ENCODE measurements at places on chromosomes 11 and 22.

DNA sequence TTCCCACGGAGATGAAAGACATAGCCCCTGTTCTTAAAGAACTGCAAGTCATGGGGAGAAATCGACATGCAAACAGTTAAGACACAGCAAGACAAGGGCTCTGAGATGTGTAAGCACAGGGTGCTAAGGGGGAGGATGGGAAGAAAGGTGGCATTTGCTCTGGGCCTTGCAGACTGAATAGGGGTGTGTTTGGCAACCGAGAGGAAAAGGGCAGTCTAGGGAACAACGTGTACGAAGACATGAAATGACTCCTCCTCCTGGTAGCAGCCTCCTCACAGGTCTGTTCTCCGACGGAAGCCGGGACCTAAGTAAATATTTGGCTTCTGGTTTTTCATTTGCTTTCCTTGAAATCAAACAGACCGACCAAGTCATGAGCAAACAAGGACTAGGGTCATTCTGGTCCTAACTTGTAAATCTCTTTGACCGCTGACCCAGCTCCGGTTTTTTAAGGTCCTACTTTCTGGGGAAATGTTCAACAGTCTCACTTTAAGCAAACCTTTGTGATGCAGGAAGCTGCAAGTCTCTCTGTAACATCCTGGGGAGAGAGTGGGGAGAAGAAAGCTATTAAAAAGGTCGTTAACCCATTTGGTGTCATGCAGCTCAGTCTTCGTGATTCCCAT, 19.7 kb downstream of the NNMT start:
- H3K27me3 ChIP-seq = no peaks in the 10 kb centered on the region
- peak overlapping the region; percentile 66 for H3K27ac ChIP-seq
- DNase-seq = peak; percentile 26
- H3K36me3 ChIP-seq = no peaks in the 10 kb centered on the region
- no peaks in the 10 kb centered on the region for H3K4me1 ChIP-seq

DNA sequence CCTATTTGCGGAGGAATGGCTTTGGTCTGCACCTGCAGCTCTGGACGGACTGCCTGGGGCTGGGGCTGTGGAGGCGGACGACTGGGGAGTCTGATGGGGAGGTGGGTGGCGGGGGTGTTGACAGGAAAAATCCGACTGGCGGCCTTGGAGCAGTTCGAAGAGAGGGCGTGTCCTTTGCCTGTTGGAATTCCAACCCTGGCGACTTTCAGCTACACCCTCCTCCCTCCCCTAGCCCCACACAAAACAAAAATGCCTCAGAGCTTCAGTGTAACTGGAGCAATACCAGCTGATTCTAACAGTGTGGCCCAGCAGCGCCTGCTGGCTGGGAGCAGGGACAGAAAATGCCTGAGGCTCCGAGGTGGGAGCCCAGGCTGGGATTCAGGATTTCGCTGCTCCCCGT, 85.4 kb downstream of the ATXN10 start:
- no peak for DNase-seq
- no peak overlapping the region for H3K4me3 ChIP-seq
- H3K27me3 ChIP-seq = no peaks in the 10 kb centered on the region
- no peaks in the 10 kb centered on the region for H3K36me3 ChIP-seq

DNA sequence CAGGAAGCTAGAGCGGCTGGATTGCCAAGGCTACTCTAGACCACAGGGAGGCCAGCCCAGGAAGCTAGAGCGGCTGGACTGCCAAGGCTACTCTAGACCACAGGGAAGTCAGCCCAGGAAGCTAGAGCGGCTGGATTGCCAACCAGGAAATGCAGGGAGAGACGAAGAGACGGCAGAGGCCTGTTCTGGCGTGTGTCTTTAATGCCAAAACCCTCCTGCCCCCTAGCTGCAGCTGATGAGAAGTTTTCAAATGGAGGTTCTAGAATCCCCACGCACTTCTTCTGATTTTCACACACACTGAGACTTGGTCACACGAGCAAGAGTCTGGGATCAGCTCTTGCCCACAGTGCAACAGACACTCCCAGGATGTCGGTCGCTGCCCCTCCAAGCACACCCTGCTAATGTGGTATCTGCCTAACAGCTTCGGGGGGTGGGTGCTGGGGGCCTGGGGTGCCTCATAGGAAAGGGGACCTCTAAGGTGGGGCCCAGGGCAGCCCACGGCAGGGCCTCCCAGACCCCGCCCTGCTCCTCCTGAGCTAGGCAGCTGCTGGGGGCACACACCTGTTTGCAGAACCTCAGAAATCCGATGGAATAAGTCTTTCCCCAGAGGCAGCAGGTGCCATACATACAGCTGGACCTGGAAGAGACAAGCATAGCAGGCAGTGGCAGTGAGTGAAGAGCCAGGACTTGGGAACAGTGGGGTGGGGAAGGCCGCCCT, 28.5 kb downstream of the MAFF start:
- H3K27ac ChIP-seq = no peak overlapping the region
- H3K36me3 ChIP-seq = no peaks in the 10 kb centered on the region
- H3K27me3 ChIP-seq = no peaks in the 10 kb centered on the region
- no peak overlapping the region for H3K4me3 ChIP-seq
- H3K4me1 ChIP-seq = no peaks in the 10 kb centered on the region
- DNase-seq = peak; percentile 14

DNA sequence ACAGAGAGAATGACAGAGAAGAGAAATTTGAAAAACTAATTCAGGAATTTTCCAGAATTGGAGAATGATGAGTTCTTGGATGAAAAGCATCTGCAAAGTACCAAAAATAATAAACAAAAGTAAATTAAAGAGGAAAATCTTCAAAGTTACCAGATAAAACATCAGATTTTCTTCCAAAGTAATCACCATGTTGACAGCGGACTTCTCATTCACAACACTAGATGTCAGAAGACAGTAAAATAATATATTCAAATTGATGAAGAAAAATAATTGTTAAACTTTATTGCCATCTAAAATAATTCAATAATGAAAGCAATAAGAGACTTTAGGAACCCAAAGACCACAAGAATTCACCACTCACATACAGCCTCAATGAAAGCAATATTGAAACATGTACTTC, 355.2 kb downstream of the DYNC2H1 start:
- no peaks in the 10 kb centered on the region for H3K4me1 ChIP-seq
- no peaks in the 10 kb centered on the region for H3K36me3 ChIP-seq
- no peak for DNase-seq
- no peak overlapping the region for H3K4me3 ChIP-seq

DNA sequence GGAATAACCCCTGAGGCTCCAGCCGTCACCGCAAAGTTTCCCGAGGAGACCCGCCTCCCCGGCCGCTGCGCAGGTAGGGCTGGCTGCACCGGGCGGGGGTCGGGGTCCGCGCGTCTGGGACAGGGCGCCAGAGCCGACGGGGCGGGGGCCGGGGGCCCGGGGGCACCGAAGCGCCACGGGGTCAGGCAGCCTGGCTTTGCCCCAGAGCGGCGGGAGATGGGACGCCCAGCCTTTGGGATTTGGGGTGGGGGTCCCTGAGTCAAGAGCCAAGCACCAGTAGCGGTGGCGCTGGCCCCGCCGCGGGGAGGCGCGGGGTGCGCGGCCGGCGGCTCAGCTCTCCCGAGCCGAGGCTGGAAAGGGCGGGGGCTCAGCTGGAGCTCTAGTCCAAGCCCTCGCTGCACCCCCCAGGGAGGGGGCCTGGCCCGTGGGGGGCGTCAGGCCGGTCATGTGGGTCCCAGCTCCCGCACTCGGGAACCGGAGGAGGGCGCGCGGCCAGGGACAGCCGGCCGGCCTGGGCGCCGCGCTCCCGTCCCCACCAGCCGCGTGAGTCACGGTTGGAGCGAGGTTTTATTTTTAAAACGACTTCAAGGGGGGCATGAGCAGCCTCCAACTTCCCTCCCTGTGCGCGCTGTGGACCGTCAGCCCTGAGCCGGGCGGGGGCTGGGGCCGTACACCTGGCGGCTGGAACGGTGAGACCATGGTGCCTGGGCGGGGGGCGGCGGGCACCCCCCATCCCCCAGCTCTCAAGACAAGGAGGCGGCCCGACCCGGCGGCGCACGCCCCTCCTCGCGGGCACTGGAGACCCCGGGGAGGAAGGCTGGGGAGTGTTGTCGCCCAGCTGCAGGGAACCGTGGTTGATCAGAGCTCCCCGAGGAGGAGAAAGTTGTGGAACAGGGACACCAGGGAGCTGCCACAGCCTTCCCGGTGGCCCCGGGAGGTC, 626 bp downstream of the FLRT1 start:
- no peaks in the 10 kb centered on the region for H3K27me3 ChIP-seq
- H3K4me1 ChIP-seq = no peaks in the 10 kb centered on the region
- no peak for DNase-seq
- no peak overlapping the region for H3K4me3 ChIP-seq

- no peaks in the 10 kb centered on the region for H3K4me1 ChIP-seq
- no peak for DNase-seq
- no peak overlapping the region for H3K27ac ChIP-seq
- H3K4me3 ChIP-seq = no peak overlapping the region
These were observed 54.1 kb downstream of the MICAL3 start for GRCh38 chr22:17970201-17970708.

- no peaks in the 10 kb centered on the region for H3K4me1 ChIP-seq
- no peak for DNase-seq
- no peaks in the 10 kb centered on the region for H3K27me3 ChIP-seq
- no peaks in the 10 kb centered on the region for H3K36me3 ChIP-seq
- H3K27ac ChIP-seq = no peak overlapping the region
These were observed 30.0 kb upstream of the POU2AF1 start for GRCh38 chr11:111408789-111409727.

DNA sequence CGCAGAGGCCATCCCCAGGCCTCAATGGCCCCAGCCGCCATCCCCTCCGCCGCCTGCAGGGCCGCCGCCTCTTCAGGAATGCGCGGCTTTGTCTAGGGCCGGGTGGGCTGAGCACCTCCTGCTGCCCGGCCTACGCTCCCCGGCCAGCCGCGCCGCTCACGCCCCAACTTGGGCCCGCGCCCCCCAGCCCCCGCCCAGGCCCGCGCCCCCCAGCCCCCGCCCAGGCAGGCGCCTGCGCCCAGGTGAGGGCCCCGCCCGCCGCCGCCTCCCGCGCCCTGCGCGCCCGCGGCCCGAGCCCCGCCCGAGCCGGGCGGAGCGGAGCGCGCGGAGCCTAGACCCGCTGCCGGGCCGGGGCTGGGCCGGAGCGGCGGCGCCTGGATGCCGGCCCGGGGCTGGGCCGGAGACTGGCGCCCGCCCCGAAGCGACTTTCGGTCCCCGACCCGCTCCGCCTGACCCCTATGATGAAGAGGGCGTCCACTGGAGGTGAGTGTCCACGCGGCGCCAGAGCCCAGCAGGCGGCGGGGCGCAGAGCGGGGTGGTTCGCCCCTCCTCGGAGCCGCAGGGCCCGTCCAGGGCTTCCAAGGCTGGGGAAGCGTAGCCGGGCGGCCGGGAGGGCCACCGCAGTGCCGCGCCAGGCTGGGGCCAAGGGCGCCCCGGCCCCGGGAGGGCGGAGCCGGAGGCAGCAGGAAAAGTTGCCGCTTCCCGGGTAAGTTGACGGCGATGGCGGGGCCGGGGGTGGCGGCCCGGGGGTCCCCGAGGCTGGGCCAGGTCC, 34.3 kb upstream of the PRODH start:
- peak overlapping the region; percentile 27 for H3K4me3 ChIP-seq
- no peaks in the 10 kb centered on the region for H3K36me3 ChIP-seq
- no peak for DNase-seq
- H3K27me3 ChIP-seq = peaks cover 4% of the 10 kb centered on the region
- no peaks in the 10 kb centered on the region for H3K4me1 ChIP-seq

DNA sequence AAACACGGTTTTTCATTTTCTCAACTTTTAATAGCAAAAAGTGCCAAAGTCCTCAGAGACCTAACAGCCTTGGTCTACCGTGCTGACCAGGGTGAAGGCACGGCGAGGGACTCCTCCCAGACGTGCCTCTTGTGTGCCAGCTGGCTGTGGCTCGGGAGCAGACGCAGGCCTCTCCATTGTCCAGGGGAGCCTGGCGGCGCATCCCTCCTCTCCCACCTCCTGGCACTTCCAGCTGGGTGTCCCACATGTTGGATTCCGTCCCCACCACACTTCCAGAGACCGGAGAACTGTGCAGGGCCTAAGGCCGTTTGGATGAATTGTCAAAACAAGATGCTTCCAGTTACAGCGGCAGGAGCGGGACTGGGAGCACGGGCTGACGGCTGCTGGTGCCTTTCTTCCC, 11.6 kb downstream of the CDPF1 start:
- H3K27me3 ChIP-seq = no peaks in the 10 kb centered on the region
- H3K27ac ChIP-seq = no peak overlapping the region
- no peaks in the 10 kb centered on the region for H3K36me3 ChIP-seq
- H3K4me1 ChIP-seq = peaks cover 9% of the 10 kb centered on the region
- no peak for DNase-seq

DNA sequence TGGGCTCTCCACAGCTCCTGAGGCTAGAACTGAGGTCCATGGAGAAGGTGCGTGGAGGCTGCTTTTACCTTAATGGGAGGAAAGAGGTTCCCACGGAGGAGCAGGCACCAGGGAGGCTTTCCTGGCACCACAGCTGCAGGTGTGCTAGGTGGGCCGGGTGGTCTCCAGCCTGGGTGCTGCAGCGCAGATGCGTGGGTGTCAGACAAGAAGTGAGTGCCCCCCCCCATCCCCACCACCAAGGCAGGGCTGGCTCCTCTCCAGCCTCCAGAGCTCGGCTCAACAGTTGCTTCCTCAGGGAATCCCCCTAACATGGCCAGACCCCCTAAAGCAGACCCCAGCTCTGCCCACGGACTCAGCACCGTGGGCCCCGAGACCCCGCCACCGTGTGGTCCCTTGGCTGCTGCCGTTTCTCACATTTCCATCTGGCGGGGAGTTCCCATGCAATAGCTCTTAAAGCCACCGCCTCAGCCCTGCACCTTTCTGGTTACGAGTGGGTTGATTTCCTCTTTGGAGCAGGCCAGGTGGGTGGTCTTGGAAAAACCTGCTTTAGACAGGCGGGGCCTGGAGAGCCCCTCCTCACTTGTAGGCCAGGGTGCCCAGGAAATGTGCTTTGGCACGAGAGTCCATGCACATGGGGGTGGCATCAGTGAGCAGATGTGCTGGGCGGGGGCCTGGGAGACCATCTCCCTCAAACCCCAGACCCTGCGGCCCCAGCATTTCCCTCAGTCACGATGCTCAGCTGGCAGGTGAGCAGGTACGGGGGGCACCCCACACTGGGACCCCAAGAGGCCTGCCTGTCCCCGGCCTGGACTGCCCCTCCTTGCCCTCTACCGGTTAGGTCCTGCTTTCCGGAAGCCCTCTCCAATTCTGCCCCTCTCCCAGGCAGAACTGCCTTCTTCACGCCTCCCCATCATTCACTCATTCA, 93.7 kb downstream of the ARHGAP8 start:
- H3K4me3 ChIP-seq = no peak overlapping the region
- H3K36me3 ChIP-seq = no peaks in the 10 kb centered on the region
- no peak overlapping the region for H3K27ac ChIP-seq
- DNase-seq = no peak
- H3K27me3 ChIP-seq = no peaks in the 10 kb centered on the region

GRCh38 chr11:109112261-109112660, 309.7 kb upstream of the C11orf87 start:
- H3K4me1 ChIP-seq = no peaks in the 10 kb centered on the region
- no peak overlapping the region for H3K4me3 ChIP-seq
- no peak for DNase-seq
- H3K27ac ChIP-seq = no peak overlapping the region
- no peaks in the 10 kb centered on the region for H3K27me3 ChIP-seq

Measured in naive thymus-derived CD4-positive, alpha-beta T cell (primary cell).